ENCODE measurements at places on chromosomes 16 and 17.

DNA sequence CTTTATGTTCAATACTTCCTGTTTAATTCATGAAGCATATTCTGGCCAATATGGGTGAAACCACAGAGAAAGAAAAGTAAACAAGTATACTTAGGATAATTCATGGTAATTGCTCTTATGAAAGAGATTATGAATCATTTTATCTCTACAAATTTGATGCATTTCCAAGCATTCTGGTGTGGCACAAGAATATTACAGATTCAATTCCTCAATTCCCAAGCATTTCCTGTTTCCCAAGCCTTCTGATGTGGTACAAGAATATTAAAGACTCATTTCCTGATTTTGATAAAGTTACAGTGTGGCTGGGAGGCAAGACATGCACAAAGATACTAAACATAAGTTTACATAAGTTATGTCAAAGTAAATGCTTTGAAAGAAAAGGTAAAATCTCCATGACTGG, 126.1 kb upstream of the NUDT7 start:
- DNase-seq, result no peak

DNA sequence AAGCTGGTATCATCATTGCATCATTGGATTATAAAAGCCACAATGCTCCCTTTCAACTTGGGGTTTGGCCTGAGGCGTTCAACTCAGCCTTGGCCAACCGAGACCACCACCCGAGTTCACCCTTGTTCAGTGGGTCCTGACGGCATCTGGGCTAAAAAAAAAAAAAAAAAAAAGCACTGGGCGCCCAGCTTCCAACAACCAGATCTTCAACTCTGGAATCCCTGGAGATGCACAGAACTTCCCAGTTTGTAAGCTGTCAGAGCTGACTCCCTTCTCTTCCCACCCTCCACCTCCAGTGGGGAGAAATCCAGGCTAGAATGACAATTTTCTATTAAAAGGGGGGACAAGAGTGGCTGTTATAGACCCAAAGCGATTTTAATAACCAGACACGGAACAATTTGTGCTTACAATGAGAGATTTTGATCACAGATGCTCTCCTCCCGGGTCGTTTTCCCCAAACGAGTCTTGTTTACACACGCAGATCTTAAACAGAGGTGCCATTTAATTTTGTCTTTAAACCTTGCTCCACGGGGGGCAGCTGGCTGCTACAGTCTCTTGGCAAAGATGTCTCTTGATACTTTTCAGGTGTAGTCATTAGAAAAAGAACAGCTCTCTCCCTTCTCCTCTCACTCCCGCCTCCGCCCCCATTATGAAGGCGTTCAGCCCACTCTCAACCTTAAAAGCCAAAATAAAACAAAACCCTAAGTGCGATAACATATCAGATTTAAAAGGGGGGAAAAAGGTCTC, 26.9 kb downstream of the GPRC5B start:
- DNase-seq, result no peak

DNA sequence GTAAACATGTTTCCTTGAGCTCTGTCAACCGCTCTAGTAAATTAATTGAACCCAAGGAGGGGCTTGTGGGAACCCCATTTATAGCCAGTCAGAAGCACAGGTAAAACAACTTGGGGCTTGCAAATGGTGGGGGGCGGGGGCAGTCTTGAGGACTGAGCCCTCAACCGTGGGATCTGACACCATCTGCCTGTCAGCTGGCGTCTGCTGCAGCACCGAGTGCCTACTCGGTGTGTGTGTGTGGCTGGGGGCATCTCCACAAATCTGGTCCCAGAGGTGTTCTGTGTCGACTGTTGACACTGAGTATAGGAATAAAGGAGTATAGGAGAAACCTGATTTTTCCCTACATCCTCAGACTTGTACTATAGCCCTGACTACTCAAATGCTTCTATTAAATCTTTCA, 20.6 kb downstream of the CREBBP start:
- no peak for DNase-seq

DNA sequence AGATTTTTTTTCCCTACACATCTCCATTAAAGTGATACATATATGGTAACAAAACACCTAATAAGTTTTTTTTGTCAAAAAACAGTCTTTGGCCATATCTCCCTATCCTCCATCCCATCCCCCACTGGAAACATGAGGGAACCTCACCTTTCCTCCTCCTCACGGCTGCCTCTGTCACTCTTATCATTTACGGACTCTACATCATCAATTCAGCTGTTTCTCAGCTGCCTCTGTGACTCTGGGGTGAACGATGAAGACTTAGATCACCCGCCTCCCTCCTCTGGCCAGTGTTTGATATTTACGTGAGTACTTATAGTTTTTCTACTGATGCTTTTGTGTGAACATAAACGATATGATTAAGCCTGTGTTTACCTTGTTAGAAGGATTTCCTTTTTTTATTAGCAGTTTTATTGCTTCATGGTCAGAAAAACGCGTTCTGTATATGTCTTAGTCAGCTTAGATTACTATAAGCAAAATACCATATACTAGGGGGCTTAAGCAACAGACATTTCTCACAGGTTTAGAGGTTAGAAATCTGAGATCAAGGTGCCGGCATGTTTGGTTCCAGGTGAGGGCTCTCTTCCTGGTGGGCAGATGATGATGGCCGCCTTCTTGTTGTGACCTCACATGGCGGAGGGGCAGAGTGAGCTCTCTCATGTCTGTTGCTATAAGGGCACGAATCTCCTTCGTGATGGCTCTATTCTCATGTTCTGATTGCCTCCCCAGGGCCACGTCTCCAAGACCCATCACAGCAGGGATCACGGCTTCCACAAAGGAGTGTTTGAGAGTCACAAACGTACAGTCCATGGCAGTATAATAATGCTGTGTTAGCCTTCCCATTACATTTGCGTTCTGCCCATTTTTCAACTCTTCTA, 32.1 kb downstream of the DNAH17 start:
- DNase-seq, result no peak

GRCh38 chr17:3754458-3755334, 31.0 kb downstream of the HASPIN start:
- peak; percentile 88 for DNase-seq

DNA sequence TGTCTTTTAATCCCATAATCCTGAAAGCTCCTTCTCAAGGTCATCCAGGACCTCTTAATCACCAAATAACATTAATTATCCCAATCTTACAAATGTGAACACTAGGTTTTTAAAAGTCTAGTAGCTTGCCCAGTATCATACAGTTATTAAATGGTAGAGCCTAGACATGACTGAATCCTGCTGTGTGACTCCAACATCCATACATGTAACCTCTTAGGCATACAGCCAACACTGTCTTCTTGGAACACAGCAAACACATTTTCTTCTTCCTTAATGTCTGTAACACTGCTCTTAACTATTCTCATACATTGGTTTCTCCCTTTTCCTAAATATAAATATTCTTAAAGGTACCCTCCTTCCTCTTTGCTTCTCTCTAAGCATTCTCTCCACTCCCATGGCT, 13.7 kb downstream of the BRIP1 start:
- DNase-seq, result no peak

GRCh38 chr17:65737451-65737850, 176.0 kb upstream of the AXIN2 start:
- DNase-seq, result no peak

GRCh38 chr17:17921192-17922069, 50.8 kb downstream of the TOM1L2 start:
- no peak for DNase-seq

- DNase-seq, result peak; percentile 84
Measured at GRCh38 chr17:77409282-77410161, 268.8 kb downstream of the SEC14L1 start.

- DNase-seq, result no peak
Measured at GRCh38 chr17:69018022-69018615, 42.6 kb downstream of the ABCA9 start.

DNA sequence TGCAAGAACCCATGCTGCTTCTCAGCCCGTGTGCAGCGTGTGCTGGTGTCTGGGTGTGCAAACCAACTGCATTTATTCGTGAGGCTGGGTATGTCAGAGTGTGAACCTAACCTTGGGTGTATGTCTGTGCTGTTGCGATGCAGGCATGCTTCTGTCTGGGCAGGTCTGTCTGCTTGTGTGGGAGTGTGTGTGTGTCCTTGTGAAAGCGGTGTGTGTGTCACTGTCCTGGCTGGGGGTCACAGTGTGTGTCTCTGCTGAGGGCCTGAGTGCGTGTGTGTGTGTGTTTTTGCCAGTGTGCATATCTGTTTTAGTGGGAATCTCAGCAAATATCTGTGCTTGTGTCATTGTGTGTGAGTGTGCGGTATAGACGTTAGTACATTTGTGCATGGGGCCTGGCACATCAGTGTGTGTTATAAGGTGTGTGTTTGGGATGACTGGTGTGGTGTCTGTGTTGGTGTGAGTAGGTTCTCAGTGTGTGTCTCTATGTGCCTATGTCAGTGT, 121.8 kb downstream of the CYLD start:
- DNase-seq, result no peak

DNA sequence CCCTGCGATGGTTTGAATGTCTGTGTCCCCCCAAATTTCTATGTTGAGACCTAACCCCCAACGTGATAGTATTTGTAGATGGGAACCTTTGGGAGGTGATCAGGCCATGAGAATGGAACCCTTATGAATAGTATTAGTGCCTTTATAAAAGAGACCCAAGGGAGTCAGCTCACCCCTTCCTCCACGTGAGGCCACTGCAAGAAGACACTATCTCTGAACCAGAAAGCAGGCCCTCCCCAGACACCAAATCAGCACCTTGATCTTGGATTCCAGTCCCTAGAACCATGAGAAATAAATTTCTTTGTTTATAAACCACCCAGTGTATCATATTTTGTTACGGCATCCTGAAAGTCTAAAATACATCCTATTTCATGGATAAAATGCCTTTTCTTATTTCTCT, 64.4 kb upstream of the LRRC37A3 start:
- no peak for DNase-seq

GRCh38 chr17:63911041-63911635, at the start of gene CSHL1:
Gene CSHL1, minus strand, starts transcription at chr17:63911258. Its CDS starts 62 bp downstream, at chr17:63911196.
- DNase-seq, result no peak

DNA sequence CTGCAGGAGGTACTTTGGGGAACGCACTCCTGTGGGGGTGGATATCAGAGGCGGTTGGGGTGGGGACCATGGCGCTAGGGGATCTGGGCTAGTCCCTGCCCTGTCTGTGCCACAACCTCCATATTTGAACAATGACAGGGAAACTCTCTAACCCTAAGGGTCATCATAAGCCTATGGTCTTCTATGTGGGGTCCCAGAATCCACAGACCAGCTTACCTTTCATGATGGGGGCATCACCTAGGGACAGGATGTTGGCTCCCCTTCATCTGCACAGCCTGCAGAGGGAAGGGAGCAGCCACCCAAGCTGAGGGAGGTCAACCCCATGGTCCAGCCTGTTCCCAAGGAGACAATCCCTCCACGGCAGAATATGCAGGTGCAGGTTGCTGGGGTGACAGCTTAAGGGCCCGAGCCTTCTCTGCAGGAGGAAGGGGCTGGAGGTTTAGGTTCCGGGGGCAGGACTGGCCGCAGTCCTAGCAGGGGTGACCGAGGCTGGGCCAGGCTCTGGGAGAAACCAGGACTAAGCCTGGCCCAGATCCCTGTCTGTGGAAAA, 1.7 kb downstream of the ORAI3 start:
- no peak for DNase-seq

DNA sequence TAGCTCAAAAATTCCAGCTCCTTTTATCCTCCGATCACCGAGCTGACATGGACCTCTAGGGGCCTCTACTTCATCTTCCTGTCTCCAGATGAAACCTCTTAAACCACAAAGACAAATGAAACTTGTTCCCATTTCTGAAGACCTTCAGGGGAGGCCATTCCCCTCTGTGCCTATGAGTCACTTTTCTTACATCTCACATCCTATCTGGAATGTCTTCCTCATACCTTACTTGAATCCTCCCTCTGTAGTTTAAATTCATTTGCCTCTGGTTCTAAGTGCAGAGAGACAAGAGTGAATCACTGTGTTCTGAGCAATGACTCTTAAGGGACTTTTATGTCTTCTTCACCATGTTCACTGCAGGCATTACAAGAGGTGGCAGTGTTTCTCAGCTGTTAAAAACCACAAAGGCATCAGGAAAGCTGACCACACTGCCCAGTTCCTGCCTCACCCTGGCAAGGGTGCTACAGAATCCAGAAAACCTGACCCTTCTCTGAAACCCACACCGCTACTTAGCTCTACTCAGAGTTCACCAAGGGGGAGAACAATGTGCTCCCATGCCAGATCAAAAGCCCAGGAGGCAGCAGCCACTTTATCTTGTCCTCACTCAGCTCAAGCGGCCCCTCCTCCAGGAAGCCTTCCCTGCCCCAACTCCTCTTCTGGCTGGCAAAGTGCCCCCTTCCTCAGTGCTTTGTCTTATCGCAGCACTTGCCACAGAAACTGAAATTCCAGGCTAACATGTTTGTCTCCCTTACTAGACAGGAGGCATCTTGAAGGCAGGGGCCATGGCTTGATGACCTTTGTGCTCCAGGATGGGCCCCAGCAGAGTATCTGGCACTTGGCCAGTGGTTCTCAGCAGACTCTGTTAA, 6.4 kb downstream of the CUEDC1 start:
- DNase-seq, result peak; percentile 21

- no peak for DNase-seq
Measured at GRCh38 chr16:17375461-17376304, 95.1 kb downstream of the XYLT1 start.

GRCh38 chr16:50613964-50614474, 65.8 kb downstream of the NKD1 start:
- DNase-seq, result no peak

DNA sequence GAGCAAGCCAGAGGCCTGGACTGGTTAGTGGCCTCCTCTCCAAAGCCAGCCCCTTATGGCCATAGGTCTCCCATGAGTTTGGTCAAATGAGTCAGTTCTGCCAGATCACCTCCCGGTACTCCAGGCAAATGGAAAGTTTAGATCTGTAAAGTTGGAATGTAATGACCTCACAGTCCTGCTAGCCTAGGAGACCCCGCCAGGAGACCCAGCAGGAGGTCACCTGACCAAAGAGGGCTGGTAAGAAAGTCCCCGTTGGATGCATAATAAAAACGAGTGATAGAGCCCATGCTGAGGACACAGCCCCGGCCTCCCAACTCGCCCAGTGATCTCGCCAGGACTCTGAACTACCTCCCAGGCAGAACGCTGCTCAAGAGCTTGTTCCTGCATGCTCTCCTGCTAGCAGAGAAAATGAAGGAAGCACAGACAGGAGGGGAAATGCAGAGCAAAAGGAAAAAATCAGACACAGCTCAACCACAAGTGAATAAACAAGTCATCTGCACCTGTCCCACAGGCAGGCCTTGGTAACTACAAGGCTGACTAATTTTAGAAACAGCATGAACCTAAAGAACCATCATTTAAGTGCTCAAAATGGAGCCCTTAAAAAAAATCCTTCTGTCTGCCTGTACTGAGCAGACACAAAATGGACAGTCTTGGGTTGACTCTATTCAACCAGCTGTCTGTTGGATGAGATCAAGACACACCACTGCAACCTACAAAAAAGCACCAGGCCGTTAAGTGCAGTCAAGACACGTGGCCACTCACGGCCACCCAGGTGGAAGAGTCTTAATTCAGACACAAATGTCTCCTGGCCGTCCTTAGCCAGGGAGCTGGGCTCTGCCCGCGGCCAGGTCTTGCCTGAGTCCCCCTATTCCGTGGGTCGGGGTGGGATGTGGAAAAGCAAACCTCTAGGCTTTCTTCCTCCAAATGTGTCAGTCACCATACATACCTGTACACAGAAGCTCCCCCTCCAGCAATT, 9.2 kb downstream of the CDIP1 start:
- DNase-seq, result peak; percentile 43

- DNase-seq, result no peak
Measured at GRCh38 chr17:11109106-11109505, 131.9 kb upstream of the SHISA6 start.

- DNase-seq, result no peak
Measured at GRCh38 chr17:59492091-59492451, 73.3 kb upstream of the DHX40 start.
